Umbilical cord (tissue), 2 donors: ENCODE measurements at places on chromosomes 7 and 10. TPM values are rescaled to one million over a fixed set of nuclear protein-coding genes. Genes with fewer than 3 reads are reported as not detected.

The PILRA gene
- not detected for total RNA-seq

The ADGRA1 gene
- not detected for total RNA-seq

The NAT16 gene
- total RNA-seq = 1.2 TPM

The NPTX2 gene
- 14.7 TPM for total RNA-seq

GRCh38 chr7:101814991-101815825 is 2.2 kb upstream of the CUX1 start:
- DNase-seq = peak; percentile 55

GRCh38 chr7:15925608-15926007 is 239.1 kb upstream of the MEOX2 start:
- DNase-seq = no peak

DNA sequence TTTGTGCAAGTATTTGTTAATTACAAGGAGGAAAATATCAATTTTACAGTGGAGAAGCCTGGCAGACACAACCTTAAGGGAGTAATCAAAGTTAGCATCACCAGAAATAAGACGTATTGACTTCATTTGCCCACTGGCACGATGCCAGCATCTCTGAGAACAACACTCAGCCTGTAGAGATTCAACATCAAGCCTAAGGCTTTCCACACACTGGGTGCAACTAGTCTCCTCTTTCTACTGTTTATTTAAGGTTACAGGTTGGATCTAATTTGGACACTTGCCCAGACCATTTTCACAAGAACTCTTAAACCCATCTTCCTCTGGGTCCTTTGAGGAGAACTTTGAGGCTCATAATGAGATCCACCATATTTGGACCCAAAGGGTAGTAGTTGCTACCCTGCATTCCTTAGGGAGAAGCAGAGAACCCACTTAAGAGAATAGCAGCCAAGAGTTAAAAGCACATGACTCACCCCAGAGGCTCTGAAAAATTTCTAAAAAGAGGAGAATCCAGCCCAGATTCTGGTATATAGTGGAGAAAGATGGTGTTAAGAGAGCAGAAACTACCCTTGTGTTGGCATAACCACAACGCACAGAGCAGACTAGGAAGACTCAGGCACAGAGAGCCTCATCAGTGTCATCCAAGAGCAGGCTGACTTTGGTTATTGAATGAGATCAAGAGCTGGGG is 97.3 kb downstream of the CCDC71L start:
- DNase-seq = no peak

GRCh38 chr7:126979722-126980121 is 273.0 kb downstream of the GRM8 start:
- DNase-seq = no peak

DNA sequence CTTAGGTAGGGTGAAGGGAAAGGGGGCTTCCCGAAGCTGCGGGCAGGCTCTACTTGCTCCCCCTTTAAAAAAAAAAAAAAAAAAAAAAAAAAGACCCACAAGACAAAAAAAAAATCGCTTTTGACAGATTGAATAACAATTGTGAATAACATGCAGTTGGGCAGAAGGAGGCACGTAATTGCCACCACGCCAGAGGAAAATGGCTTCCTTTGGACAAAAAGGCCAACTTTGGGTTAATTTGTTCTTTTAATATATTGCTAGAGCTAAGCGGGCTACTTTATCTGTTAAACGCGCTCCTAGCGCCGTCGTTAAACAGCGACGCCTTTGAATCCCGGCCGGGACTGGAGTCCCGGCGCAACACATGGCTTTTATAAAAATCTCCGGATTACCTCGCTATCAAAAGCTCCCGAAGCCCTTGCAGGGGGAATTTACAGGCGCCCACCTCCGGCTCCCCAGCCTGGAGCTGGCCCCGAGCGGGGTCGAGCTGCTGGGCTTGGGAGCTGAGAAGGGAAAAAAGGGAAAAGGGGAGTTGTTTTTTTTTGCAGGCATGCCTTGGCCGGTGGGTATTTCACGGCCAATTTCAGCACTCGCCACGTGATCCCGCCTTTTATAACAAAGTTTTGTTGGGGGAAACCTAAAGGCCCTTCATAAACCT is 1.2 kb downstream of the HOXA11 start:
- no peak for DNase-seq

DNA sequence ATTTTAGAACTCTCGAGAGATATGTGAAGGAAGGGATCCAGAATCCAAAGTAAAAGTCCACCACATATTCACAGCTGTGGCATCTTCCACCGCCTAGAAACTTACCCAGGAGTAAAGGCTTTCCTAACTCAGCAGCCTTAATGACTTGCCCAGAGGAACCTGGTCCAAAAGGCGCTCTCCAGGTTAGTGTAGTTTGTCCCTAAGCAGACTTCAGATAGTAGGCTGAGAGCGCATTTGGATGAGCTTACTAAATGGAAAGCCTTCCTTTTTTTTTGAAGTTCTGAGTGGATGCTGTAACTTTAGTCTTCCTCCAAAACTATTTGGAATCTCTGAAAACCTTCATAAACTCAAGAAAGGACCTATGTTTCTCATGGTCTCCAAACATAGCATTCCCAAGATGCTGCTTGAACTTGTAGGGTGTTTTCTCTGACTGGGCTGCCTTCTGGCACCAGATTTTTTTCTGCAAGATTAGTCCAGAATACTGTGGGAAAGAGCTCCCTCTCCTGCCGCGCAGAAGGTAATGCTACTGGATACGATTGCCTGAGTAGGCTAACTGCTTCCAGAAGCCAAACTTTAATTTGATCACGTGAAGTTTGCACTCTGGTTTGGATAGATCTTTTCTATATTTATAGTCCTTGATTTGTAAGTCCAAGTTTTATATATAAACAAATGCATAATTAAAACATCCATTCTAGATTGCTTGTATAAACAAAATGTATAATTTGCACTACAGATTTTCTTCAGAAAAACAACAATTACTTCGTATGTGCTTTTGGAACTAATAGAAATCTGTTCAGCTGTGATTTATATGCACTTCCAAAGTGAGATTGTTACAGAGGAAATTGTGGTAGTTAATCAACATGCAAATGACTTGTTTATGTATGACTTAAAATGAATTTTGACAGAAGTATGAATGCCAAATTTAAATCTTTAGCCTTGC is 19.6 kb upstream of the GPR37 start:
- DNase-seq = peak; percentile 78

GRCh38 chr7:126856691-126857291 is 395.9 kb downstream of the GRM8 start:
- no peak for DNase-seq

DNA sequence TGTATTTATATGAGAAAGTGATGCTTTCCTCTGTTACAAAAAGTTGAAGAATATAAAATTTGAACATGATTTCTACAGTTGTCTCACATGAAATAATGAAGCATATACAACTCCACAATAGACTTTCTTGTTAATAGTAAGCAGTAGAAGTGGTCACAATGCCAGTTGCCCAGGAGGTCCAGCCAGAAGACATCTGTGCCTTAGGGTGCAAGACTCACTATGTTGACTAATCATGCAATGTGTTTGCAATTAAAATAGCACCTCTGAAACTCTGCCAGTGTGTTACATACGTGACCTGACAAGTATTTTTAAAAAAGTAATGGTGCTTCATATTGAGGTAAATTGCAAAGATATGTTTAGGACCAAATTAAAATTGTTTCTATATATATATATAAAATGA is 547.2 kb downstream of the ETV1 start:
- no peak for DNase-seq

GRCh38 chr7:29641651-29642050 is 78.0 kb downstream of the PRR15 start:
- DNase-seq = no peak
